Activated CD4-positive, CD25-positive, alpha-beta regulatory T cell (primary cell): ENCODE measurements at places on chromosomes 12 and 14.

DNA sequence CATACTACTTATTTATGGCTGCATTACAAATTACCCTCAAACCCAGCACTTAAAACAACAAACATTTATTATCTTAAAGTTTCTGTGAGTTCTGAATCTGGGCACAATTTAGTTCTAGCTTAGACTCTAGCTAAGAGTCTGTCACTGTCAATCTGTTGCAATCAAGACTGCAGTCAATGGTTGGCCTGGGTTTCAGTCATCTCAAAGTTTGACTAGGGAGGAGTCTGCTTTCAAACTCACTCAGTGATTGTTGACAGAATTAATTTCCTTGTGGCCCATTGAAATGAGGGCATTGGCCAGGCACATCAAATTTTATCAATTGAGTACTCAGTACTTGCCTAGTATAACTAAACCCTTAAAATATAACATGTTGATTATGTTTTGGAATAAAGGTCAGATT is 51.6 kb downstream of the ARID2 start:
- no peak for DNase-seq

GRCh38 chr14:30296931-30297405 is 262.0 kb upstream of the G2E3 start:
- DNase-seq: no peak

DNA sequence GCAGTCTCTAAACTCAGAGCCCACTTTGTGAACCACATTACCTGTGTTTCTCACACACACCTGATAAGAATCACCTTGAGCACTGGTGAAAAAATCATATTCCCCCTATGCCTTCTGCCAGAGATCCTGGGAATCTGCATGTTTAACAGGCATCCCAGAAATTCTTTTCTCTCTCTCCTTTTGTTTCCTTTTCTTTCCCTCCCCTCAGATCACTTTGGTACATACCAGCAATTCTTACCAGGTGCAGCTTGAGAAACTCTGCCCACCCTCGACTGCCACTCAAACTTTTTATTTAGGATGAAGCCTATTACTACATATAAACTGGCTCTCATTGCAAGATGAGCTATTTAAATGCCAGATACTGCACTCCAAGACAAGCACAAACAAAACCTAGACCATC is 36.0 kb downstream of the HECTD4 start:
- no peak for DNase-seq

DNA sequence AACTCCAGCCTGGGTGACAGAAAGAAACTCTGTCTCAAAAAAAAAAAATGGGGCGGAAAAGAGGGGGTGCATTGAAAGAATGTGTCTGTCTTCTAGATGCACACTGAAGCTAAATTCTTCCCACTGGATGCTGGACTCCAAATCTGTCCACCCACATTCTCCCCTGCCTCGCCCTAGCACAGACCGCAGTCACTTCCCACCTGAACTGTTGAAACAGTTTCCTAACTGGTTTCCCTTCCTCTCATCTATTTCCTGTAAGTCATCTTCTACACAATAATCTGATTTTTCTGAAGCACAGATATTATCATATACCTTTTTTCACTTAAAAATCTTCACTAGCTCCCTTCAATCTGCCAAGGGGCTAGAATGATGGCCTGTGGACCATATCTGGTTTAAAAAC is 1.5 kb upstream of the HCAR1 start:
- no peak for DNase-seq

DNA sequence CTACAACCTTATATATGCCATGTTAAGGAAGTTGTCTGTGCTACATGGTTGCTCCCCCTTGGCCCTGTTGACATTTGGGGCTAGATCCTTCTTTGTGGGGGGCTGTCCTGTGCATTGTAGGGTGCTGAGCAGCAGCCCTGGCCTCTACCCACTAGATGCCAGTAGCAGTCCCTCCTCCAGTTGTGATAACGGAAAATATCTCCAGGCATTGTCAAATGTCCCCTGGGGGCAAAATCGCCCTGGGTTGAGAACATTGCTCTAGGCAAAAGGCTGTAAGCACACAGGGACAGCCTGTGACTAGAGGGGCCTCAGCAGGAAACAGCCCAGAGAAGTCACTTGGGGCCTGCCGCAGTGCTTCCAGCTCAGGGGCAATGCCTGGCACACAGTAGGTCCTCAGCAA is 1100.3 kb downstream of the BCL11B start:
- no peak for DNase-seq

DNA sequence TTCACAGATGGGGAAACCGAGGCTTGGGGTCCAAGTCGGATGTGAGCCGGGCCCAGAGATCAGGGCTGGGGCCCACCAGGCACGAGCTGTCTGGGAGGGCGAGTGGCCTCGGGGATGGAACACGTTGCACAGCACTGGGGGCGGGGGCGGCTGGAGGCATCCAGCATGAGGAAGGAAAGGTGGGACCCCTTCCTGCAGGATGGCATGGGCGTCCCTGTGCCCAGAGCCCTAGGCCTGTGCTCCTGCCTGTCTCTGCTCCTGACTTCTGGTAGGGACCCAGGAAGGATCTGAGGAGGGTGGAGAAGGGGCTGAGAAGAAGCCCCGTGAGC is 183.4 kb downstream of the KIF26A start:
- DNase-seq: no peak

- no peak for DNase-seq
Measured at GRCh38 chr14:94750371-94750770, 19.5 kb downstream of the GSC start.

GRCh38 chr14:70585231-70585630 is 15.2 kb downstream of the MED6 start:
- no peak for DNase-seq

DNA sequence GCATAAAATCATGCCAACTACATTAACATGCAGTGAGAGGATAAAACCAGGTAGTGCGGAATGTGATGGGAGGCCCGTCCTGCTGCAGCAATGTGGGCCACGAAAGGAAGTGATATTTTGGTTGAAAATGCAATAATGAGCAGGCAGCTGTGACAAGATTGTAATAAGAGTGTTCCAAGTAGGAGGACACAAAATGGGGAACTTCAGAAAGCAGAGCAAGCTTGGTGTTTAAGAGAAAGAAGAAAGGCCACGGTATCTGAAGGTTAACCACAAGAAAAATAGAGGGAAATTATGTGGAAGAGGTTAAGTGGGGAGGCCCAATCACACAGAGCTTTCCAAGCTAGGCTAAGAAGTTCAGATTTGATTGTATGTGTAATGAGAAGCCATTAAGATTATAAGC is 34.3 kb downstream of the OVCH1 start:
- DNase-seq: no peak

GRCh38 chr14:36055681-36056225 is 120.8 kb downstream of the PTCSC3 start:
- no peak for DNase-seq

DNA sequence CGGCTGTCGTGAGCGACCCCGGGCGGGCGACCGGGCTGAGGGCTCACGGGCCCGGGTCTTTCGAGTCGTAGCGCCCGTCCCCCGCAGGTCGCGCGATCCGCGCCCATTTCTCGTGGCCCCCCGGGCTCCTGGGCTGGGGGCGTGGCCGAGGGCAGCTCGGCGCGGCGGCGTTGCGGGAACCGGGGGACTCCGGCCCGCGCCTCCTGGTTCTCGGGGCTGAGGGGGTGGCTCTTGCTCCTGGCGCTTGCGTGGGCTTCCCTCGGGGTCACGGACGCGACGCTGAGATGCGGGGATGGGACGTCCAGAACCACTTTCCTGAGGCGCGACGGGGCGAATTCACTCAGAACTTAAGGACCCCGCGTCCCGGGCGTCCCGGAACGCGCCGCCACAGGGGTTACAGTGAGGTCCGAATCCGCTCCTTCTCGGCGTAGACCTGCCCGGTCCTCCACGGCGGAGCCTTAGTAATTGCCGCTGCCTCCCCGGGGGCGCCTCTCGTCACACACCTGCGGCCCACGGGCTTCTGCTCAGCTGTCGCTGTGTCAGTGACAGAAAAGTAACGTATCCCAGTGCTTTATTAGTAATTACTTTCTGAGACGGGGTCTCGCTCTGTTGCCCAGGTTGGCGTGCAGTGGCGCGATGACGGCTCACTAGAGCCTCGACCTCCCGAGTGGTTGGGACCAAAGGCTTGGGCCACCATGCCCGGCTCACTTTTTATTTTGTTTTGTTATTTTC is 606 bp downstream of the EP400 start:
- no peak for DNase-seq

GRCh38 chr14:102901633-102902032 is 20.8 kb upstream of the AMN start:
- DNase-seq: no peak

DNA sequence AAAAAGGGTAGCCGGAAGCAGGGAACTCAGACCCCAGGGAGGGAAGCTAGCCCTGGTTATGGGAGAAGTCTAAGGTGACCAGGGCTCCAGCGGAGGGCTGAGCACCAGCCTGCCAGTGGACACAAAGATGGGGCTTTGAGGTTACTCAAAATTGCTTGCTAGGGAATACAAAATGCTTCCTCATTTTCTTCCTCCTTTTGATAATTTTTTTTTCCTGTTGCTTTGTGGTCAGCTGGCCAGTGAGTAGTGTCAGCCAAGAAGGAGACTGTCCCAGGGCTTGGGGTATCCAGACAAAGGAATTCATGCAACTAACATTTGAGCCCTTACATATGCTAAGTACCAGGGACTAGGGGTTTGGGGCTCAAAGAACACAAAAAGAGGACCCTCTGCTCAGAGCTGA is 206.2 kb downstream of the PPM1H start:
- no peak for DNase-seq

GRCh38 chr12:44555454-44555853 is 320.7 kb downstream of the NELL2 start:
- DNase-seq: no peak
